Stimulated activated CD4-positive, alpha-beta T cell treated with anti-CD3 and anti-CD28 coated beads, Interleukin-1b, Interleukin-23, amount 100 ng/mL, for 1 hour (primary cell): ENCODE measurements at places on chromosomes 5 and 9.

GRCh38 chr9:97502984-97503861 lies 1.8 kb downstream of the TMOD1 start:
- DNase-seq = no peak

DNA sequence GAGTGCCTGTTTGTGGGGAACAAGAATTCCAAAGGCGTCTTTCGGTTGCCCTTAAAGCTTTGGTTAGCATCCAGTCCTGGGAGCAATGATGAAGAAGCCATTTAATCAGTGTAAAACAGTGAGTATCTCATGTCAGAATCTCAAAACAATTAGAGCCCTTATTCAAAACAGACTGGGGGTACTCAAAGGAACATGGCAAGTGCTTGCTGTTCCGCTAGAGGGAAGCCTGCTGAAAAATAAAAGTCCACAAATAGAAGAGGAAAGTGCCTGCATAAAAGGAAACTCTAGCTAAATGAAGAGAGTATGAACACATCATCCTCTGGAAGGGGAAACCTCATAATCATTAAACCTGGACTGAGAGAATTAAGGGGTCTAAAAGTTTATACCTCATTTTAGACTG lies 26.4 kb downstream of the FBXL7 start:
- DNase-seq = no peak

DNA sequence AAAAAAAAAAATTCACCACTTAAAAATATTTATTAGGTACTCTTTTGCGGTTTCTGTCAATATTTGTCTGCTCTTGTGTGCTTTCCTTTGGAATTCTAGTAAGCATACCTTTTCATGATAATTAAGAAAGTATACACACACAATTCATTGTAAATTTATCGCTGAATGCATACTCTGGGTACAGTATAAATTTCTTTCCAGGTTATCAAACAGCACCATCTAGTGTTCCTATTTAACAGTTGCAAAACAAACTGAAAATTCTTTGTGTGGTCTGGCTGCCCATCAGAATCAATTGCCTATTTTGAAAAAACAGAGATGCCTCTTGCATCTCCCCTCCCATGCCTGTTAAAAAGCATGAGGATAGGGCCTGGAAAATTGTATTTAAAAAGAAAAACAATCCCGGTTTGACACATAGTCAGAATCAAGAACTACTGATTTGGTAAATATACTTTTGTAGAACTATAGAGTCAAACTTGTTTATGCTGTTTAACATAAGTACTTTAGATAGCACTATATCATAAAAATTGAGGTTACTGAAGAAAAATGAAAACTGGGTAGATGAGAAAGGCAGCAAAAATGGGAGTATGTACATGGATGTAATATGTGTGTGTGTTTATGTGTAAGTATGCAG lies 16.2 kb downstream of the PGGT1B start:
- DNase-seq = no peak

GRCh38 chr9:107782789-107783188 lies 293.2 kb upstream of the KLF4 start:
- no peak for DNase-seq

DNA sequence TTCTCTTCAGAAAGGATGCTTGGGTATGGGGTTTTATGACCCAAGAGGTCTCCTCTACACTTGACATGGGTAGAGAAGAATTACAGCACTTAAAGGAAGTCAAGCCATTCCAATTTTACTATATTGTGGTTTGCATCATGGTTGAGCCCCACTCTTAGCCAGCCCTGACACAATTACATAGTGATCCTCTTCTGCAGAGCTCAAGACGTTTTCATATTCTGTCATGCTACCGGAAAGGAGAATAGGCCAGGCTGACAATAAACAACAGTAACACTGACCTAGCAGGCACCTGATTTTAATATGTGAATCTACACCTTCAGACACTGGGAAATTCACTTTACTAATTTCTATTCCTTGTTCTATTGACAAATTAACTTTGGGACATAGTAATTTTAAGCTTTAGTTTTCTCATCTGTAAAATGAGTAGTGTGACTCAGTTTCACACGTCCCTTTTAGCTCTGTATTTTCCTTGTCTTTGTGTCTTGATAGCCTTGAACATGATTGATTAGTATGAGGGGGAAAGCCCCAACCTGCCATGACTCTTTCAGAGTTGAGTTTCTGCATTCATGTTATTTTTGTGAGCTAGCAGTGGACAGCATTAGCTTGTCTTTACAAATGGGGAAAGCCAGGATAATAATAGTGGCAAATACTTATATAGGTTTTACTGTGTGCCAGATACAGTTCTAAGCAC lies 83.8 kb downstream of the SV2C start:
- DNase-seq = no peak

DNA sequence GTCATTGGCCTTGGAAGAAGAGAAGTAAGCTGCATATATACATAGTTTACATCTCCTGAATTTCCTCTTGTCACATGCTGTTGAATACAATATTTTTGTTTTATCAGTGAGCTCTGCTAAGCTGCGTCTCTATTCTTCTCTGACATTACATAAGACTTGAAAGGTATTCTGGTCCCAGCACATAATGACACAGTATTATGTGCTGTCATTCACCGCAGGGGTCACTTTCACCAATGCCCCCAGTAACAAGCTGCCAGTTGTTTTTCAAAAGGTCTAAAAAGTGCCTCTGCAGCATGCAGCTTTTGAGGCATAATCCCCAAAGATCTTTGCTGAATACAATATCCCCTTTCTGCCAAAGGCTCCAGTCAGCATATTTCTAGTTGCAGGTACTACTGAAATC lies 349.0 kb upstream of the FAM174A start:
- no peak for DNase-seq

GRCh38 chr9:128053560-128053959 lies 13.6 kb downstream of the NAIF1 start:
- DNase-seq = no peak

DNA sequence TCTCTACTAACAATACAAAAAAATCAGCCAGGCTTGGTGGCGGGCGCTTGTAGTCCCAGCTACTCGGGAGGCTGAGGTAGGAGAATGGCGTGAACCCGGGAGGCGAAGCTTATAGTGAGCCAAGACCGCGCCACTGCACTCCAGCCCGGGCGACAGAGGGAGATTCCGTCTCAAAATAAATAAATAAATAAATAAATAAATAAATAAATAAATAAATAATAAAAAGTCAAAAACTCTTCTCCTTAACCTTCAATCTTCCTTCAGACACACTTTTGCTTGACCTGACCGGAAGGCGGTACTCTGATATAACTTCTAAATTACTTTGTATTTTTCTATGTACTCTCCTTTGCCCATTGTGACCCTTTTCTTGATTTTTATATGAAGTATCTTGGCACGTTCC lies 302.1 kb downstream of the SLF1 start:
- no peak for DNase-seq
